ENCODE measurements at places on chromosomes 3 and 15. TPM values are rescaled to one million over a fixed set of nuclear protein-coding genes. Genes with fewer than 3 reads are reported as not detected.

Gene CNOT10
- total RNA-seq = 12.7 TPM

Gene TSPAN3
- 205 TPM for total RNA-seq

Gene AP2M1
- 265 TPM for total RNA-seq

Gene RAB43
- total RNA-seq = 10.3 TPM

Gene RBMS3
- total RNA-seq = 76.0 TPM

Gene LRRC34
- 7.1 TPM for total RNA-seq

Gene CAV3
- total RNA-seq = not detected

All from gastroesophageal sphincter (tissue), 4 donors.